Ureter (tissue), 1 donor: ENCODE measurements at places on chromosomes 5 and 9.

DNA sequence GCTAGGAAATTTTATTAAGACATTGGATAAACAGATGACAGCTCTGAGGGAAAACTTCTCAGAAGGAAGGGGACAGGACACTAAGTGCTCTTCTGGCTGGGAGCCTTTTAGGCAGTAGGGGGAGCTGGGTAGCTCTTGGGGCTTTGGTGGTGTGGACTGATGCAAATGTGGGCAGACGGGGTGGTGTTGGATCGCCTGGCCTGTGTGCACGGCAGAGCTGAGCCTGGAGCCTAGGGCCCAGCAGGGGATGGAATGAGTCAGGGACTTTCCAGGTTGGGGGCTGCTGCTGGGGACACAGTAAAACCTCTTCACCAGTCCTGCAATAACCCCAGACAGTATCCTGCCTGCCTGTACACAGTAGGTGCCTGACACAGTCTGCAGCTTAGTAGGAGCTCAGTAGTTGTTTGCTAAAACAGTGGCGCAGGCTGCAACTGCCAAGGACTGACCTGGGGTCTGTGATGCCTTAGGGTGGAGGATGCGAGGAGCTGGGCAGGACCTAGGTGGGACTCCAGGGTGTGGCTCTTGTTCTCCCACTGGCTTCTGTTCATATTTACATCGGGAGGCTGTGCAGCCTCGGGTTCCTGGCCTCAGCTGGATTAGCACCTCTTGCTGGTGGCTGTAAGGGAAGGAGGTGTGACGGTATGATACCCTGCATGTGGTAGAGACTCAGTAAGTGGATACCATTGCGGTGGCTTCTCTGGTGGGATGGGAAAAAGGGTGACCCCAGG, 83.8 kb downstream of the DAB2IP start:
- DNase-seq = no peak

DNA sequence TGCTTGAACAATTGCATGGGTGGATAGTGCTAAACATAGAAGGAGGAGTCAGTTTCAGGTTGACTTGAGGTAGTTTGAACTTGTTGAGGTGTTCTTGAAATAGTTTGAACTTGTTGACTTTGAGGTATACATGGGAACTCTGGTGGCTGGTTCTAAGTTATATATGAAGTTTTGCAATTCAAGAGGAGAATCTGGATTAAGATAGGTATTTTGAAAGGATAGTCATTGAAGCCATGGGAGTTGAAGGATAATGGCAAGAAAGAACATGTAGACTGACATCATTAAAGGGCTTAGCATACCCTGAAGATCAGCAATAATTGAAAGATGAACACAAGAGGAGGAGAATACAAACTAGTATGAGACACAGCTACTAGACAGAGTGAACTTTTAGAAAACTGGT, 181.9 kb upstream of the MRPS30 start:
- no peak for DNase-seq

GRCh38 chr9:34252670-34253459, 74.0 kb downstream of the UBAP1 start:
- DNase-seq = no peak

DNA sequence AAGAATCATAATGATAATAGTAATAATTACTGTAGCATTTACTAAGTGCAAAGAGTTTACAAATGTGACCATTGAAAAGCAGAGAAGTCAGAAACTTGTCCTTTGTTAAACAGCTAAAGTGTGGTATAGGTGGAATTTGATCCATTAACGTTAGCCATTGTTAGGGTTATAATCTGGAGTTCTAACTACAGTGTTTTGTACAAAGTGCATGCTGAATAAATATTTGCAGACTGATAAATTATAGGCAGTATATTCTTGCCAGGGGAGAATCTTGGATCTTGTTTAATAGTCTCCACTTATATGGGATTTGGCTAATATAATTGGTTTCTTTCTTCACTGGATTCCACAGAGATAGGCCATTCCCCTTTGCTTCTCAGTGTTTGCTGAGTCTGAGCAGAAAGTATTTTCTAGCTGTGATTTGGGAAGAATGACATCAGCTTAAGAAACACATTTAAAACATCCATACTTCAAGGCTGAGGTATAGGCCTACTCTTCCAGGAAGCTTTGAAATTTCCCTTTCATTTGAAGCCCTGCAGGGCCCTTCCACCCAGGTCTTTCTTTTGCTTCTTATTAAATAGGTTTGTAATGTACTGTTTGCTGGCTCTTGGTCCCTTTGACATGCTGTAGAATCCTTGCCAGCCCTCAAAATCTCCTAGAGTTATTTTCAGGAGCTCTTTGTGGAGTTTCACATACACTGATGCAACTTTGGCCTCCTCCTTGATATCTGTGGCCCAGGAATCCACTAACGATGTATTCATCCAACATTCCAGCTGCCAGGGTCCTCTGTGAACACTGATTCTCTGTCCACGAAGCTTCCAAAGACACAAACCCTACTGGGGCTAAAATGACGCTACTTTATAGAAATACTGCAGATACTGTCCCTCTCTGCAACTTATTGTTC, 51.4 kb downstream of the ATP10B start:
- DNase-seq = no peak

DNA sequence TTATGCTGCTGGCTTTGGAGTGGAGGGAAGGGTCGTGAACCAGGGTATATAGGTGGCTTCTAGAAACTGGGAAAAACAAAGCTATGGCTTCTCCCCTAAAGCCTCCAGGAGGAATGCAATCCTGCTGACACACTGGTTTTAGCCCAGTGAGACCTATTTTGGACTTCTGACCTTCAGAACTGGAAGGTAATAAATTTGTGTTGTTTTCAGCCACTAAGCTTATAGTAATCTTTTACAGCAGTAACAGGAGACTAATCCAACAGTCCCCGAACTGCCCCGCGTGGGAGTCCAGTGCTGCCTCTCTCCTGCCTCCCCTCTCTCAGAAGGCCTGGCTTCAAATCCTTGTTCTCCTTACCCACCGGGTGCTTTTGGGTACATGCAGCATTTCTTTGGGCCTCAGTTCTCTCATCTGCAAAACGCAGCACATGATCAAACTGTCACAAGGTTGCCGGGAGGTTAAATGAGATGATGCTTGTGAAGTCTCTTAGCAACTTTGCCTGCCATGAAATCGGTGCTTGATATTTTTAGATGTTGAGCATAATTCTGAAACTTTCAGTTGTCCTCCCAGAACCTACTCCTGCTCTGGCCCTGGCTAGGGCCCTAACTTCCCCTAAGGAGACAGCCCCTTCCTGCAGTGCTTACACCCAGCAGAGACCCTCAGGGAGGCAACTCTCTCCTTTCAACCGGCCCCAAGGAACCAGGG, 127.3 kb upstream of the BOD1 start:
- DNase-seq = no peak
